Kidney tubule cell (primary cell): ENCODE measurements at places on chromosomes 1 and 21.

GRCh38 chr1:38600905-38601304 lies 258.7 kb downstream of the RRAGC start:
- DNase-seq, result no peak

GRCh38 chr1:53332833-53333232 lies 5.0 kb upstream of the LRP8 start:
- DNase-seq, result no peak

GRCh38 chr1:206699626-206700025 lies 14.9 kb downstream of the MAPKAPK2 start:
- no peak for DNase-seq

GRCh38 chr1:147722124-147722523 lies 38.3 kb downstream of the GJA5 start:
- peak; percentile 14 for DNase-seq

- DNase-seq, result peak; percentile 45
Measured at GRCh38 chr1:99751877-99752504, 14.4 kb downstream of the FRRS1 start.

DNA sequence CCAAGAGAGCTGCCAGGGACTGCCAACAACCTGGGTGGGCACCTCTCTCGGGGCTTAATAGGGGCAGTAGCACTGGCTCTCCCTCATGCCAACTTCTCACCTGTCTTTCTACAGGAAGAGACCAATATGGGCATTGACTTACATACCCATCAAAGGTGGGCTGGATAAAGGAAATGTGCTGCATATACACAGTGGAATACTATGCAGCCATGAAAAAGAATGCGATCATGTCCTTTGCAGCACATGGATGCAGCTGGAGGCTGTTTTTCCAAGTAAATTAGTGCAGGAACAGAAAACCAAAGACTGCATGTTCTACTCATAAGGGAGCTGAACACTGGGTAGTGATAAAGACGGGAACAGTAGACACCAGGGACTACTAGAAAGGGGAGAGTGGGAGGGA lies 172.5 kb downstream of the URB2 start:
- DNase-seq, result no peak

GRCh38 chr1:70992521-70992920 lies 55.1 kb downstream of the PTGER3 start:
- no peak for DNase-seq

- peak; percentile 79 for DNase-seq
Measured at GRCh38 chr1:41490911-41491310, 6.4 kb upstream of the EDN2 start.

DNA sequence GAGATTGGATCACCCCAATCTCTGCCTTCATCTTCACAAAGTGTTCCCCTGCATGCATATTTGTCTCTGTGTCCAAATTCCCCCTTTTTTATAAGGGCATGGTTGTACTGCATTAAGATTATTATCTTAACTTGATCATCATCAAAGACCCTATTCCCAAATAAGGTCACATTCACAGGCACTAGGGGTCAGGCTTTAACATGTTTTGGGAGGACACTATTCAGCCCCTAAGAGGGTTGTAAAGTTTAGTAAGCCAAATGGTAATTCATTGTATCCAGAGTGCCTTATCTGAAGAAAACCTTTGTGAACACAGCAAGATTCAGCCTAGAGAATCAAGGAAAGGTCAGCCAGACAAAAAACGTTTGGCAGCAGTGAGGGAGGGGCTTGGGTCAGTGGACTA lies 317.6 kb upstream of the PLD5 start:
- no peak for DNase-seq

GRCh38 chr21:41668051-41668541 lies 98.8 kb downstream of the RIPK4 start:
- no peak for DNase-seq

DNA sequence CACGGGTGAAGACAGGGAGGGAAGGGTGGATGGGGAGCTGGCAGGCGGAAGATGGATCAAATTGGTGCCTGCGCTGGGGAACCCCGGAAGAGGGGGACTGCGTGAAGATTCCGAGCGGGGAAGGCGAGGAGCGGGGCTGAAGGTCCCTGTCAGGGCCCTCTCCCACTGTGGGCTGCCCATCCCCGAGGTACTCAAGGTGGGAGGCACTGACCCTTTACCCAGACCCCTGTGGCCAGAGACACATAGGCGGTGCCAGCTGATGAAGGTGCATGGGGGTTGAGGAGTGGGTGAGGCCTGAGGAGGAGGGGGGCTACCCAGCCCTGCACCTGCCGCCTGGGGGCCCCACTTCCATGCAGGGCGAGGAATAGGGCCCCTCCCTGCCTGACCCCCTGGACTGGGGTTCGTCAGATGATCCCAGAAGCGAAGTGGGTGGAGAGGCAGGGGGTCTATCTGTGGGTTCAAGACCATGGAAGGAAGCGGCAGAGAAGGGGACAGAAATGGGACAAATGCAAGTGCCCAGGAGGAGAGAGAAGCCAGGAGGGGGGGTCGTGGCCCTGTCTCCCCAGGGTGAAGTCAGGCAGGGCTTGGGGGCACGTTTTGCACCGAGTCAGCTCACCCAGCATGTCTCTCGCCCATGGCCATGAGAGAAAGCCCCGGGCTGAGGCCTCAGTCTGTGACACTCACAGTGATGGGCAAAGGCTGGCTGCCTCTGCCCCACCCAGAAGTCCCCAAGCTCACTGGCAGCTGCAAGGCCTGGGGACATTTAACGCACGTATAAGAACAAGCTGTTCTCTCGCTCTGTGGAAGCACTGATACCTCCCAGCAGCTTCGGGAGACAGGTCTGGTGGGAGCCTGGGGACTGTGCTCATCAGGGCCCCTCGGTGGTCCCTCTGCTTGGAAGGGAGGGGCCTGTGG lies 7.0 kb upstream of the MMEL1 start:
- DNase-seq, result no peak

DNA sequence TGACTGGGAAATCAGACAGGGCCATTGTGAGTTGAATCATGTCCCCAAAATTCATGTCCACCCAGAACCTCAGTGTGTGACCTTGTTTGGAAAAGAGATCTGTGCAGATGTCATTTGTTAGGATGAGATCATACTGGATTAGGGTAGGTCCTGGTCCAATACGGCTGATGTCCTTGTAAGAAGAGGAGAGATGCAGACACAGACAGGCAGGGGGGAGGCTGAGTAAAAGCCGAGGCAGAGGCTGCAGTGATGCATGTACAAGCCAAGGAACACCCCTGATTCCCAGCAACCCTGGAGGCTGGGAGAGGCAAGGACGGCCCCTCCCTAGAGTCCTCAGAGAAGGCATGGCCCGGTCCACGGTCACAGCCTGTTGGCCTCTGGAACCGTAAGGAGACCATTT lies 15.9 kb upstream of the NPPB start:
- no peak for DNase-seq

- DNase-seq, result no peak
Measured at GRCh38 chr1:167524651-167525050, 6.3 kb upstream of the CD247 start.

- DNase-seq, result no peak
Measured at GRCh38 chr1:221241157-221241556, 361.9 kb downstream of the HLX start.

GRCh38 chr1:182211386-182211785 lies 149.9 kb upstream of the ZNF648 start:
- no peak for DNase-seq

DNA sequence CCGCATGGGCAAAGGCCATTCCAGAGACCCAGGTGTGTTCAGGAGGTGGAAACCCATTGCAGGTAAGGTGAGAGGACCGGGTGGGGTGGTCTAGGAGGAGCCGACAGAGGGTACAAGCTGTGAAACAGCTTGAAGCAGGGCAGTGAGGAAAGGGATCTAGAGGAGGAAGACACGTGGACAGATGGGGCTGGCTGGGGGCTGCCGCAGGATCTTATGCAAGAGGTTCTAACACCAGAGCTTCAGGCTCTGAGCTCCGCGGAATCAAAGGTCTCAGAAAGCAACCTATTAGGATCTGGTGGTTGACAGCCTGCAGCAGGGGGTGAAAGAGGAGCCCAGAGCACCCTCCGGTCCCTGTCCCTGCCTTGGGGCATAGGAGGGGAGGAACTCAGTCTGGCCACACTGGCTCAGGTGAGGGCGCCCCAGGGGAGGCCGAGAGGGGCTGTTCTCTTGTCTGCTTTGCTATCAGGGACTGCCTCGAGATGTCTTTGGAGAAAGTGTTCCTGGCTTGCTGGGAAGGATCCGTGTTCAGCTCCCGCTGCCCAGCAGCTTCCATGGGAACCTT lies 1.9 kb downstream of the TFF1 start:
- no peak for DNase-seq

DNA sequence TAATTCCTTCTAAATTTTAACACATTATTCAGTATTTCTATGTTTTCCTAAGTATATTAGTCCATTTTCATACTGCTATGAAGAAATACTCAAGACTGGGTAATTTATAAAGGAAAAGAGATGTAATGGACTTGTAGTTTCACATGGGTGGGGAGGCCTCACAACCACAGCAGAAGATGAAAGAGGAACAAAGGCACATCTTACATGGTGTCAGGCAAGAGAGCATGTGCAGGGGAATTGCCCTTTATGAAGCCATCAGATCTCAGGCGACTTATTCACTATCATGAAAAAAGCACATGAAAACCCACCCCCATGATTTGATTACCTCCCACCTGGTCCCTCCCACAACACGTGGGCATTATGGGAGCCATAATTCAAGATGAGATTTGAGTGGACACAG lies 15.6 kb downstream of the GBP5 start:
- DNase-seq, result no peak

DNA sequence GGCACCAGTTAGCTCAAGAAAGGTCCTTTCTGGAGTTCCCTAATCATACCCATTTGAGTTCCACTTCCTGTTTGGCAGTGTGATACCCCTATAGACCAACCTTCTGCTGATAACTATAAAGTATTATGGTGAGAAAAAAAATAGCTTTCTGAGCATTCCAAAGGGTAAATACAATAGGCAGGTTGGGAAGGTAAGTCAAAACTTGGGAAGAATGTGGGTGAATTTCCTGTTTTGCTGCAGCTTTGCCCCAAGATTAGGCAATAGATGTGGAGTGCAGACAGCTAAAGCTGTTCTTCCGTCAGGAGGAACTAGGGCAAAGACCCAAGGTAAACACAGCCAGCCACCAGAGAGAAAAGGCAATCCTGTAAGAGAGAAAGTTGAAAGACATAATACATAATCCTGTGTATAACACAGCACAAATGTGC lies 49.9 kb upstream of the GUCA2A start:
- DNase-seq, result peak; percentile 34

DNA sequence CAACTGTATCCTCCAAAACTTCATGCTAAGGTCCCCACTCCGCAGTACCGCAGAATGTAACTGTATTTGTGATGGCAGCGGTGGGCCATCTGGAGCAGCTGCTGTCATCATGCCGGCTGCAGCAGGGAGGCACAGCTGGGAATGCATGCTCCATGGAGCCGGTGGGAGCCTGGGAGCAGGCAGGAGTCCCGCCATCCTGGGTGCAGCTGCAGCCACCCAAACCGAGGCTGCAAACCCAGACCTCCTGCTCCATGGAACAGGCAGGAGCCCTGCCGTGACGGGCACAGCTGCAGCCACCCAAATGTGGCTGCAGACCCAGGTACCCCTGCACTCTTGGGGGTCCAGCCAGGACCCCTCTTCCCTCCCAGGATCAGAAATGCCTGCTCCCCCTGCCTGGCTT lies 80.3 kb downstream of the SCMH1 start:
- DNase-seq, result no peak

DNA sequence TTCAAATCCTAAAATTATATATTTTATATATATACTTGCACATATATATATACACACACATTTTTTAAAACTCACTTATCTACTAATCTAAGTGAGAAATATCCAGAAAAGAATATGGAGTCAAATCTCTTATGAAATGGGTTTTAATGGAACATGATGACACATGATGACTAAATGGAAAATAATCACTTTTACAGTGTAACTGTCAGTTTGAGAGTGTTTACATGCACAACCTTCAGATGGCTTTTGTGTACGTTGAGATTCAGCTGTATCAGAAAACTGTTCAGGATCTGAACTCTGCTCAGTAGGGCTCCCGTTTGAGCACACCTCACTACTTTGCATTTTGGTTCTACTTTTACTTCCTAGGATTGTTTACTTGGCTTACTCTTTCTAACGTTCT lies 189.8 kb downstream of the DNAH14 start:
- DNase-seq, result no peak

DNA sequence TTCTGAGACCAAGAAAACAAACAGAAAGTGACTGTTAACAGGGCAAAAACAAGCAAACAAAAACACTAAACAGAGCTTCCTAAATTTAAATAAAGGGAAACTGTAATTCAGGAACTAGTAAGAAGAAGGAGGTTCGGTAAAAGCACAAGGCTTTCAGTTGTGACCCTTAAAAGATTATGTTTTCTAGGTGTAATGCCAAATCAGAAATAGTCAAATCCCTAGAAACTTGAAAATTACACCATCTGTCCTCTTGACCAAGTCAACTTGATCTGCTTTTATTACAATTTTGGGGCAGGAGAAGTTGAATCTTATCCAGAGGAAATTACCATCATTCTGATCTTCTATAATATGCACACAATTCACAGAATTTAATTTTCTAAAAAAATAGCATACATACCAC lies 754.0 kb upstream of the ADGRL4 start:
- DNase-seq, result no peak

DNA sequence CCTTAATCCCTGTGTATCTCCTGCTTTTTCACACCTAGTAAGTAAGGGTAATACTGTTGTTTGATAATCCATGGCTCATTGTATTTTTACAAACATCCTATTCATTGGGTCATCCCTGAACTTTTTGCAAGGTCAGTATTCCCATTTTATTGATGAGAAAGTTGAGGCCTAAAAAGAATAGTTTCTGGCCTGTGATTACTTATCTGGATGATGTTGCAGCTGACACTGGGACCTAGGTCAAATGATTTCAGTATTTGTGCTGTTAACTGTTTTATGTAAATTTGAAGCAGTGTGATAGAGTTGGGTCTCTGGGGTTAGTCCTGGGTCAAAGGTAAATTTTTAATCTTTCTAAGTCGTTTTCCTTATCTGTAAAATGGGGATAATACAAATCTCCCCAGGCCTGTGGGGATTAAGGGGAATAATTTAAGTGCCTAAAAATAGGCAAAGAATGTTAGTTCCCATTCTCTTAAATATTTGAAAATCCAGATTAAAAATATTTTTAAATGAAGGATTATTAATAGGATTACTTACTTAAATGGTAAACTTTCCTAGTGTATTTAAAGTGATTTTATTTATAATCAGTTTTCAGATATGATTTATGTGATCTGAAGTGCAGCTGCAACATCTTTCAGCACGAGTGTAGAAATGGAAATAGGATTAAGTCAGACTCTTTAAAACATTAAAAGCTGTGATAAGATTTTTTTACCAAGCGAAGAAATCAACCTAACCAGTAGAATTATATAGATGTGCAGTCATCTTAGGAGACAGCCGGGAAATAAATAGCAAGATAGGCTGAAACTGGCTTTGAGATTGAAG lies 4.3 kb downstream of the PPP2R5A start:
- DNase-seq, result no peak

DNA sequence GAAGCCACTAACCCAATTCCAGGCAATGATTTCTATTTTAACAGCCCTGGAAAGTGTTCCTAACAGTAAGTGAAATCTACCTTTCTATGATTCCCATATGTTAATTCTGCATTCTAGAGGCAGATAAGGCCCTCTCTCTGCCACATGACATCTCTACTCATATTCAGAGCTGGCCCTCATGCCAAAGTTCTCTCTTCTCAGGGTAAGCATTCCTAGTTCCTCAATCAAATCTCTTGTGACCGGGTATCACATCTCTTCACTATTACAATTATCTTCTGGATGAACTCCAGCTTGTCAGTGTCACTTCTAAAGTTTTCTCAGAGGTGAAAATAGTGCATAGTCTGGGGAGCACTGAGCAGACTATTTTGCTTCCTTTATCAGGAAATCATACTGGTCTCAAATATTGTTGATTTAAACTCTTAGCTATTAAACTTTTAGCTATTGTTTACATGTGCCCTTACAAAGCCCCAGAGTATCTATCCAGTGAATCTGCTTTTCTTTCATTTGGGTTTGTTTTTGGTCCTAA lies 66.4 kb upstream of the TNFSF18 start:
- DNase-seq, result no peak
